ENCODE measurements at places on chromosomes 5 and 9. TPM values are rescaled to one million over a fixed set of nuclear protein-coding genes. Genes with fewer than 3 reads are reported as not detected.

DNA sequence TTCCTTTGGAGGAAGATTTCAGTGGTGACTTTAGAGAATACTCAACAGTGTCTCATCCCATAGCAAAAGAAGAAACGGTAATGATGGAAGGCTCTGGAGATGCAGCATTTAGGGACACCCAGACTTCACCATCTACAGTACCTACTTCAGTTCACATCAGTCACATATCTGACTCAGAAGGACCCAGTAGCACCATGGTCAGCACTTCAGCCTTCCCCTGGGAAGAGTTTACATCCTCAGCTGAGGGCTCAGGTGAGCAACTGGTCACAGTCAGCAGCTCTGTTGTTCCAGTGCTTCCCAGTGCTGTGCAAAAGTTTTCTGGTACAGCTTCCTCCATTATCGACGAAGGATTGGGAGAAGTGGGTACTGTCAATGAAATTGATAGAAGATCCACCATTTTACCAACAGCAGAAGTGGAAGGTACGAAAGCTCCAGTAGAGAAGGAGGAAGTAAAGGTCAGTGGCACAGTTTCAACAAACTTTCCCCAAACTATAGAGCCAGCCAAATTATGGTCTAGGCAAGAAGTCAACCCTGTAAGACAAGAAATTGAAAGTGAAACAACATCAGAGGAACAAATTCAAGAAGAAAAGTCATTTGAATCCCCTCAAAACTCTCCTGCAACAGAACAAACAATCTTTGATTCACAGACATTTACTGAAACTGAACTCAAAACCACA, 67.4 kb downstream of the VCAN start:
- DNase-seq = no peak

- no peak for DNase-seq
These were observed 138.1 kb downstream of the C9orf50 start for GRCh38 chr9:129482521-129483414.

DNA sequence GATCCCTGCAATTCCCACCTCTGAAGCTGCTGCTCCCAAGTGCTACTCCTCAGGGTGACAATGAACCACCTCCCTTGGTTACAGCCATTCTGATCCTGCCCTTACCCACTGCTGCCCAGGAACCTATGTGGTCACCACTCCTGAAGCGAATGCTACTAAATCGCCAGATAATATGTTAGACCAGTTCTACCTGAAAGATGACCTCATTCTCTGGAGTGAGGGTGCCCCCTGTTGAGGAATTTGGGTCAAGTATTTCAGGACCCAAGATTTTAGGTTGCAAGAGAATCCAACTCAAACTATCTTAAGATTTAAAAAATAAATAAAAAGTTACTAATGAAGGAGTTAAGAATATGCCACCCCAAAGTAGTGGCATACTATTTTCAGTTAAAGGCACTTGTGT, 5.8 kb upstream of the SNAPC3 start:
- DNase-seq = no peak

The TEX53 gene
- not detected for polyA plus RNA-seq

GRCh38 chr5:31487506-31487905, 44.4 kb downstream of the DROSHA start:
- no peak for DNase-seq

The NOXA1 gene
- polyA plus RNA-seq = 0.75 TPM

All from naive thymus-derived CD8-positive, alpha-beta T cell (primary cell).